ENCODE measurements at places on chromosomes 5 and 9.

DNA sequence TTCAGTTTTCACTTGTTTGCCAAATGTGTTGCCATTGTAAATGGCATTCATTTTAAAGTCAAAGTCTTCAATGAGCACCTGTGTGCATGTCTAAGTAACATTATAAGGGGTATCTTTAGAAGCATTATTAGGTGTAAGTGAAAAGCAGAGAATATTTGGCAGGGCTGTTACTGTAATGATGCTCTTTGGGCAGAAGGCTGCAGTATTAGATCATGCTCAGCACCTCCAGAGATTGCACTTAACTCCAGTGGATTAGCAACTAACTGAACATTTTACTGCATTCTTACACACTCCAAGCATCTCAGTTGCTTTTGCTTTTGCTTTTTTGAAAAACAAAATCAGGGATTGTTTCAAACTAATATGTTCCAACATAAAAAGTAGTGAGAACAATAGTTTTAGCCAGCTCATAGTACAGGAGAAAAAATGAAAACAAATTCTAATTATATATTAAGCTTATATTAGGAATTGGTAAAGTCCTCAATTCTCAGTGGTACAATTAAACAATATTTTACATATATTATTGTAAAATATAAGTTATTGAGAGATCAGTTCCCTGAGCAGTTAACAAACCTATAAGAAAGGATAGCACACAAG lies 1740.9 kb upstream of the CDH9 start:
- DNase-seq, result no peak

- DNase-seq, result no peak
Measured at GRCh38 chr5:106262395-106262794, 1408.3 kb downstream of the EFNA5 start.

DNA sequence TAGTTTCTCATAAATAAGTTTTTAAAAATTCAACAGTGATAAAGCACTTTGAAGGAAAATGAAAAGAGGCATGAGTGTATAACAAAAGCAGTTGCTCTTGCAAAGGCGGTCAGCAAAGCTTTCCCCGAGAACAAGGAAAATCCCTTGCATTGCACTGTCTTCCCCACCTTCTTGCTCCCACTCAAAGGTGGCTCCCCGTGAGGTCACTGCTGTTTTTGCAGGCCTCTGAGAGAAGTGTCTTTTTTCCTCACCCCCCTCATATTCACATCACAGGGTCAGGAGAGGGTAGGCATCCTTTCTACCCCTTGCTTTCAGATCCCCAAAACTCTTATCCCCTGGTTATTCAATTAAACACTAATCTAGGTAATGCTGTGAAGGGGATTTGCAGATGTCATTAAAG lies 15.2 kb upstream of the SLC36A1 start:
- no peak for DNase-seq

GRCh38 chr5:117893211-117893610 lies 1095.1 kb downstream of the DTWD2 start:
- DNase-seq, result no peak

All from left cardiac atrium (tissue), 4 donors.